ENCODE measurements at places on chromosomes 1 and 21.

DNA sequence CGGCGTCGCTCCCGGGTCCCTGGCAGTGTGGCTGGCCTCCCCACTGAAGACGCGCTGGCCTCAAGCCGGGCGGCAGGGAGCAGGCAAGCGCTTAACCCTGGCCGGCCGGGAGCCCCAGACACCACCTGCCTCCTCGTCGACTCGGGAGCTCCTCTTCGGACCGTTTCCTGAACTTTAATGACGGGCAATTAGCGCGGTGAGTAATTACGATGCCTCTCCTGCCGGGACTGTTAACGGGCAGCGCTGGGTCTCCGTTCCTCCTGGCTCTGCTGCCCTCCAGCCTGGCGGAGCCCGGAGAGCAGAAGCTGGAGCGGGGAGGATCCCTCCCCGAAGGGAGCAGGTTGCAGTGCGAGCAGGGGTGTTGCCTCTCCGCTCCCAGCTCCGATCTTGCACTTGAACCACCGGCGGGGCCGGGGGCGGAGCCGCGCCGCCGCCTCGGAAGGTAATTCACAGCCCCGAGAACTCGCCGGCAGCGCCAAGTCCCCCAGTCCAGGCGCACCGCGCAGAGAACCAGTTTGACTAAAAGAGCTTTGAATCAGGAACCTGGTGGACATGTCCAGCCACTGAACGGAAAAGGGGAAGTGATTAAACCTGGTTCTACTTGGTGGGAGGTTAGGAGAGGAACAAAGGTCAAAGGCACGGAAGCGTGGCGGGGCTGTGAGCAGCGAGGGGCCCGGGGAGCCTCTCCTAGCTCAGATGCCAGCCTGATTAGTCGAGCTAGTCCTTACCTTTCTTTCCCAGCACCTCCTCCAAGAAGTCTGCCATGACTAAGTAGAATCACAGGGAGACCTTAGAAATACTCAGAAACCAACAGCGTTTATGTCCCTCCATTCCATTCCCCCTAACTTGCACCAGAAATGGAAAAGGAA is 18.3 kb upstream of the PLEKHA6 start:
- DNase-seq, result peak; percentile 50

DNA sequence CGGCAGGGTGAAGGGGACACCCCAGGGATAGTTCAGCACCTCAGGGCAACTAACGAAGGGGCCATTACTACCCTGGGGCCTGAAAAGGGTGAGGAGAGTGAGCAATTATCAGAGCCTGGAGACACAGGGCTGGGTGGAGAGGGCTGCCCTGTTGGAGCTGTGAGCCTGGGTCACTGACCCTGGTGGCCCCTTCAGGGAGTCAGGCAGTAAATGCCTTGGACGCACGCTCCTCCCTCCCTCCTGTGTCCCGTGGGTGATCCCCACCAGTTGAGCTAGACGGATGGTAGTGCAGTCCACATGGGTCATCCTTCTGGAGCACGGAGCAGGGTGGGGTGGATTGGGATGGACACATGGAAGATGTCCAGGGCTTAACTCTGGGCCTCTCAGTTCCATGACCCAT is 305.3 kb downstream of the PTPRU start:
- no peak for DNase-seq

DNA sequence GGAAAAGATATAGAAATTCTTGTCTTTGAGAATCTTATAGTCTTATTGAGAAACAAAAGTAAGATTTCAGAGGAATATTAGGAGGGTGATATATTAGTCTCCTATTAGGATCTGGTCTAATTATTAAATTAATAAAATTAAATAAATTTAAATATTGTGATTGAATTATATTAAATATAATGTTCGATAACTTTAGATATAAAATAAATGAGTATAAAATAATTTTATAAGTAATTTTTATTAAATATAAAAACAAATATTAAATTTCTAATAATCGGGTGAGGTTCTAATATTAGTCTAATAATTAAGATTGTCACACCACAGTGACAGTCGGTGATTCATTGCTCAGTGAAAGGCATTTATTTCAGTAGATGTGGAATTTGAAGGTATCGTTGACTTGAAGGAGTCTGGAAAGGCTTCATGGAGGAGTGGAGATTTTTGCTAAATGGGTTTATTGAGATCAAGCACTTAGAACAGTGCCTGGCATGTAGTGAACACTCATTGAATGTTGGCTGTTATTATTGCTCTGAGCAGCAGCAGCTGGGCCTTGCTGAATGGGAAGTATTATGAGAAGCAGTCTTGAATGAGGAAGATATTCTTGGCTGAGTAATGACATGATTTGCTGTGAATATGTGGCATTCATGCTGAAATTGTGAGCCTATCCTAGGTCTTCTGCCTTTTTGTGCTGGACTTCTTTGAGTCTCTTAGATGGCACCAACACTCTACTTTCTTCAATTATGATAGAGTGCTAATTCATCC is 74.6 kb downstream of the USP25 start:
- DNase-seq, result no peak

- DNase-seq, result no peak
Measured at GRCh38 chr1:34763142-34763781, 3.7 kb downstream of the GJB4 start.

DNA sequence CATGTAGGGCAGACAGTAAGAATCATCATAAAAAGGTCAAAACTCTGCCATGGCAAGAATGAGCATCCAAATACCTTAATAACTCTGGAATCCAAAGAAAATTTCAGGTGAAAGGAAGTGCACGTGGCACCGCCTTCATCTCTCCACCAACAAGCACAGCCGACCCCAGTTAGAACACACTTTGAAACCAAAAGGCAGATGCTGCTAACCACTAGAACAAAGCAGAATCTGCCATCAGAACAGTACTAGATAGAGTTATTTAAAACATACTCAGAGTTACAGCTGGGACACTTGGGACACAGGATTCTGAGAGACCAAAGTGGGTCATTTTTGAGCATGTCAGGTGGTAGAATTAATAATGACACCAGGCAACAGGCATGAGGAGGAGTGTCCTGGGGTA is 106.7 kb upstream of the SOD1 start:
- no peak for DNase-seq

Measured in NCI-H2081 (cell line).